Activated effector memory CD4-positive, alpha-beta T cell treated with Interleukin-2 at 50 U/mL for 16 hours (primary cell): ENCODE measurements at places on chromosomes 1 and 21.

DNA sequence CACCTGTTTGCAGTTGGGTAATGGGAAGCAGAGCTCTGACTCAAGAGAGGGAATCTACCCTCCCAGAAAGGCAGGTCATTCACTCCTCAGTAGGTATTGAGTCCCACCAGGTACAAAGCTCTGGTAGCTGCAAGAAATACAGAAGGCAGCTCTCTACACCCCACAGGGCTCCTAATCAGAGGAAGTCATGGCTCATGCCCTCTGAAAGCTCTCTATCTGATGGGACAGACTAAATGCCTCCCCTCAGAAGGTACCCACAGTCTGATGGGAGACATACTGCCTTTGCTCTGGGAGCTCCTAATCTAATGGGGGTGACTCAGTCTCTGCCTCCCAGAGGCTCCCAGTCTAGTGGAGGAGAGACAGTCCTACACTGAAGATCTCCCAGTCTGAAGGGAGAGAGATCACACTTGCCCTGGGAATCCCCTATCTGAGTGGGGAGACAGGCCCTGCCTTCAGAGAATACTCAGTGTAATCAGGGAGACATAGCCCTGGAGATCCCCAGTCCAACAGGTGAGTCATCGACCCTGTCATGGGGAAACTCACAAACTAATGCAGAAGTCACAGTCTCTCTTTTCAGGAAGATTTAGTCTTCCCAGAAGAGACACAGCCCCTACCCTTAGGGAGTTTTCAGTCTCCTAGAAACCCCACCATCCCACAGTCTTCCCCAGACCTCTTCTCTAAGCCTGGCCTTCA lies 23.7 kb downstream of the CAMK1G start:
- DNase-seq: no peak

GRCh38 chr21:31520561-31521098 lies 138.9 kb upstream of the SOD1 start:
- no peak for DNase-seq

DNA sequence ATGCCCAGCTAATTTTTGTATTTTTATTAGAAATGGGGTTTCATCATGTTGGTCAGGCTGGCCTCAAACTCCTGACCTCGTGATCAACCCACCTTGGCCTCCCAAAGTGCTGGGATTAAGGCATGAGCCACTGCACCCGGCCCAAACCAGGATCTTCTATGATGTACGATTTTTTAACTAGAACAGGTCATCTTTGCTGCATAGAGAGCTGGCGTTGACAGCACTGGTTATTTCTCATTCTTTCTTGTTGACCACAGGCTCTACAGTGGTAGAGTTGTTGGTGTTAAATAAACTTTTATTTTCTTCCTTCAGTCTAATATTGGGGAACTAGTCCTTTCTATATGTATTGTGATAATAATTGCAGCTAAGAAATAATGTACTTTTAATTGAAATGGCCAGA lies 3.8 kb upstream of the MAB21L3 start:
- no peak for DNase-seq

- DNase-seq: no peak
These were observed 119.0 kb upstream of the NRIP1 start for GRCh38 chr21:15183813-15184257.

DNA sequence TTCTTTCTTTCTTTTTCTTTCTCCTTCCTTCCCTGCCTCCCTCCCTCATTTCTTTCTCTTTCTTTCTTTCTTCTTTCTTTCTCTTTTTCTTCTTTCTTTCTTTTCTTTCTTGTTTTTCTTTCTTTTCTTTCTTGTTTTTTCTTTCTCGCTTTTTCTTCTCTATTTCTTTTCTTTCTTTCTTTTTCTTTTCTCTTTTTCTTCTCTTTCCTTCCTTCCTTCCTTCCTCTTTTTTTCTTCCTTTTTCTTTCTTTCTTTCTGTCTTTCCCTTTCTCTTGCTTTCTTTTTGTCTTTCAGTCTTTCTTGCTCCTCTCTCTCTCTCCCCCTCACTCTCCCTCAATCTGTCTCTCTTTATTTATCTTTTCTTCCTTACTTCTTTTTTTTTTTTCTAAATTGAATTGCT lies 472.0 kb upstream of the CHRM3 start:
- no peak for DNase-seq

DNA sequence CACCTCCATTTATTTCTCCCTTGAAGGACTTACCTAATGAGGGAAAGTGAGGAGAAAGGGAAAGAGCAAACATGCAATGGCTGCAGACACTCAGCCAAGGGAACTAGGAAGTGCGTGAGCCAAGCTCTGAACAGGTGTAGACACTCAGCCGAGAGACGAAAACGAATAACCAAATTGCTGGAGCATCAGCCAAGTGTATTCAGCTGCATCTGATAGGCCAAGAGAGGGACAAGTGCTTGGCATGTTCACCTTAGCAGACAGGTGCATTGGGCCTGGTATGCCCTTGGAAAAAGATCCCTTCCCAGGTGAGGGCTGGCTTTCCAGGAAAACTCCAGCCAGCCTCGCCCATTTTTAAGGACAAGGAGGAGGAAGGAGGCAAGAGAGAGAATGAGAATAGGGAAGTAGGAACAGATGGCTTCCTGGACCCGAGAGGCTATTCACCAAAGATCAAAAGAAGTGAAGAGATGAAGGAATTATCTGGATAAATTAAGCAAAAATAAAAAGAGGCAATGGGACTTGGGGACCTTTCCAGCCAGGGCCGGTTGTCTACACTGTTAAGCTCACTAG lies 184.7 kb downstream of the TOMM20 start:
- no peak for DNase-seq

- DNase-seq: no peak
These were observed 24.8 kb downstream of the GNG4 start for GRCh38 chr1:235624721-235625333.

DNA sequence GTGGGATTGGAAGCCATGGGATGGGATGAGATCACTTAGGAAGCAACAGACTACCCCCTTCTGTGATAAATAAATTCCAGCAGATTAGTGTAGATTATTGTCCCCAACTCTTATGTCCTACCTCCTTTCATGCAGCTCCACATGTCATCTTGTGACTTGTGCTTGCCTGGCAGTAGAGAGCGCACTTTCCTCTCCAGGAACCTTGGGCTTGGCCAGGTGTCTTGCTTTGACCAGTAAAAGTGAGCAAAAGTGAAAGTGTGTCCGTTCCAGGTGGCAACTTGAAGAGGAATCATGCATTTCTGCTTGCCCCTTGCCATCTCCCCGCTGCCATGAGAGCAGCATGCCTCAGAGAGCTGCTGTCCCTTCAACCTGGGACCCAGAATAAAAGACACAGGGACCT lies 122.9 kb upstream of the ERG start:
- no peak for DNase-seq

DNA sequence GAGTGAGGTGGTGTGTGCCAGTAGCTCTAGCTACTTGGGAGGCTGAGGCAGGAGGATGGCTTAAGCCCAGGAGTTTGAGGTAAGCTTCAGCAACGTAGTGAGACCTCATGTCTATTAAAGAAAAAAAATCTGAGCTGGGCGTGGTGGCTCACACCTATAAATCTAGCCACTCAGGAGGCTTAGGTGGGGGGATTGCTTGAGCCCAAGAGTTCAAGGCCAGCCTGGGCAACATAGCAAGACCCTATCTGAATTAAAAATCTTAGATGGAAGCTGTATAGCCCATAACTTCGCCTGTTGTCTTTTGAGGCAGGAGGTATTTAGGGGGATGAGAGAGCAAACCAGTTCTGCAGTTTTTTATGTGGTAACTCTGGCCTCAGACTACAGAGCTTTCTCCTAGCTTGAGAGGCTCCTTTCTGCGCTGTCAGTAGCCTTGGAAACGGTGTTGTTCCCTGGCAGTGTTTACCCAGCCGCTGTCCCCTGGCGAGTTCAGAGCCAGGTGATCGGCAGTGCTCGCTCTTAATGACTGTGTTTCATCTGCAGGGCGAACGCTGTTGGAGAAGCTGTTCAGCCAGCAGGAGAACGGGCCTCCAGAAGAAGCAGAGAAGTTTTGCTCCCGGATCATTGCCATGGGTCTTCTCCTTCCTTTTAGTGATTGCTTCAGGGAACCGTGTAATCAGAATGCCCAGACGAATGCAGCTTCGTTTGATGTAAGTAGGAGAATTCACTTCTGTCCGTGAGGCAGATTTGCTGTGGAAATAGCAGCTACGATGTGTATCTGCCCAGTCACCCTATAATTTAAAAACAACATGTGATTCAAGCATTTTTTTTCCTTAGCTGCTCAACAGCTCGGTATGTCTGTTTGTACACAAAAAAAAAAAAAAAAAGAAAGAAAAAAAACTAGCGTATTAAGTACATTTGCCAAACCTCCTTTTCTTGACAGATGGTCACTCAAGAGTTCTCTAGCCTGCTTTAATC lies 31.2 kb downstream of the FMN2 start:
- no peak for DNase-seq

- DNase-seq: no peak
These were observed 35.7 kb upstream of the ERRFI1 start for GRCh38 chr1:8061673-8062386.

- no peak for DNase-seq
These were observed 43.9 kb downstream of the PIGK start for GRCh38 chr1:77175230-77175844.

DNA sequence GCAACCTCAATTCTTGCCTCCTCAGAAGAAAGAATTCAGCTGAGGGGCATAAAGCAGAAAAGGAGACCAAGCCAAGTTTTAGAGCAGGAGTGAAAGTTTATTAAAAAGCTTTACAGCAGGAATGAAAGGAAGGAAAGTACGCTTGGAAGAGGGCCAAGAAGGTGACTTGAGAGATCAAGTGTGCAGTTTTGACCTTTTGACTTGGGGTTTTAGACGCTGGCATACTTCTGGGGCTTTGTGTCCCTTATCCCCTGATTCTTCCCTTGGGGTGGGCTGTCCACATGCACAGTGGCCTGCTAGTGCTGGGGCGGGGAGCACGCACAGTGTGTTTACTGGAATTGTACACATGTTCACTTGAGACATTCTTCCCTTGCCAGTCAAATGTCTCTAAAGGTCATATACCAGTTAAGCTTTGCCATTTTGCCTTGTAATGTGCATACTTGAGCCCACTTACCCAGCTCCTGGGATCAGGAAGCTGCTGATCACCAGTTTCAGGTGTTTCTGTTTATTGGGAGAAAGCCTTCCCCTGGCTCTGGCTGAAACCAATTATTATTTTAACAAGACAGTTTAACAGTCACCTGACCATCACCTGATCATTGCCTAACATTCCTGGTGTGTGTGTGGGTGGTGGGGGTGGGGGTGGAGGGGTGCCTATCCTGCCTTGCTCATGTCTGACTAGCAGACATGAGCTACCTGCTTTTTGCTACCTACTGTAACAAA lies 36.2 kb downstream of the UTP25 start:
- no peak for DNase-seq

GRCh38 chr1:28927648-28928313 lies 13.4 kb downstream of the EPB41 start:
- DNase-seq: no peak

GRCh38 chr1:154742606-154743005 lies 127.5 kb downstream of the KCNN3 start:
- no peak for DNase-seq

- no peak for DNase-seq
These were observed 360.2 kb downstream of the ADGRL2 start for GRCh38 chr1:82160903-82161302.

GRCh38 chr21:45863267-45863666 lies 118.3 kb upstream of the COL6A1 start:
- no peak for DNase-seq

DNA sequence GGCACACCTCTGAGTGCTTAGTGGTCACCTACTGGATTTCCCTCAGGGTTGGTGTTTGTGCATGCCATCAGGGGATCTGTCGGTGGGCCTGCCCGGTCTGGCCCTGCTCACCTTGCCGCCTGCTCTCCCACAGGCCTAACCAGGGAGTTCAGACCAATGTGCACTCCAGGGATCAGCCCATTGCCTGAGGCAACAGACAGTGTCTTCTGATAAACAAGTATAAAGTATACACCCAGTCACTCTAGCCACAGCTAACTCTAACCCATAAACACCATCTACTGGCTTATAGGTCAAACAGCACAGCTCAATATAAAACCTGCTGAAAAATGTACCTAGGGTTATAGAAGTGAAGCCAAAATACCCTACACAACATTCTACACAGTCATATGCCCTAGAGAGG lies 1300.0 kb downstream of the PLA2G4A start:
- no peak for DNase-seq

- DNase-seq: no peak
These were observed 16.9 kb downstream of the RPTN start for GRCh38 chr1:152141971-152142584.

GRCh38 chr1:170661646-170662411 lies 2.1 kb upstream of the PRRX1 start:
- no peak for DNase-seq

- no peak for DNase-seq
These were observed 47.6 kb downstream of the PKN2 start for GRCh38 chr1:88731475-88732269.

GRCh38 chr1:1034439-1034781 lies 14.5 kb downstream of the AGRN start:
- DNase-seq: no peak

DNA sequence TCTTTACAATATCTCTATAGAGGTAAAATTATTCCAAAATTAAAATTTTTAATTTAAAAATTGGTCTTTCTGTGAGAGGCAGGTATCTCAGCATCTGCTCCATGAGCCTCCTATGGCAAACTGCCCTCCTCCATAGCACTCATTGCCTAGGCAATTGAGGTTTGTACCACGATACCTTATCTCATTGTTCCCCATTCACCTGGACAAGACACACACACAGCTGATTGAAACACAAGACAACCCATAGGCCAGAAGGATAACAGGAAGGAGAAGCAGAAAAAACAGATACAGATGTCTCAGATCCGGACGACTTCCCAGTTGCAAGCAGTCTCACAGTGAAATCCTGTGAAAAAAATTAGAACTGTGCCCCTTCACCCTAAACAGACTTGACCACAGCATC lies 24.3 kb downstream of the RHBDL2 start:
- no peak for DNase-seq
